ENCODE measurements at places on chromosomes 6 and 20. TPM values are rescaled to one million over a fixed set of nuclear protein-coding genes. Genes with fewer than 3 reads are reported as not detected.

GRCh38 chr6:113843500-113844073, 13.6 kb upstream of the MARCKS start:
- no peak for DNase-seq

DNA sequence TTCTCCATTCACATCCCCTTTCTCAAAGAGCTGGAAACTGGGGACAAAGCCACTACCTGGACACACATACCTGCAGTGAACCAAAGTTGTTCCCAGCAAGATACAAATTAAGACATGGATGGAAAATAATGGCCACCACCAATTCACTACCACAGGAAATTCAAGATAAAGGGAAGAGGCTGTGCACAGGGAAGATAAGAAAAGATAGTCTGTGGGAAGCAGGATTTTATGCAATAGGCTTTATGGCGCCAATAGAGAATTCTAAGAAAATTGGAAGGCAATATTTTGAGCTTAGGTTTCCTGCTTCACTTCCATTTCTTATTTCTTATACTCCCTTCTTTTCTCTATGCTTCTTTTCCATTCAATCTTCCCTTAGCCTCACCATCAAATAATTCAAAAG, 9.9 kb downstream of the GPX6 start:
- DNase-seq, result no peak

GRCh38 chr6:154337406-154338005, 19.1 kb downstream of the IPCEF1 start:
- no peak for DNase-seq

DNA sequence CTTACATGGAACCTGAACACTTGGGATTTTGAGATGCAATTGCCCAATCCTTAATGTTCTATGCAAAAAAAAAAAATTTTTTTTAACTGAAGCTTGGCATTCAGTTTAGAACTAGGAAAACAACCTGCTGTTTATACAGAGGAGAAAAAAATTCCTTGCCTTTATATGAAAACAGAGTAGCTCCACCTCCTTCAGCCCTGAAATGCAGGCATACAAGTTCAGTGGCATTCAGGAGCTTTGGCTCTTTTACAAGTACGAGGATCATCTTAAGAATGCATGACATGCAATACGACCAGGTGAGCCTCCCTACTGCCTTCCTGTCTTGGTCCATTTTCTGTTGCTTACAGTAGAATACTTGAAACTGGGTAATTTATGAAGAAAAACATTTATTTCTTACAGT, 20.4 kb downstream of the PAX1 start:
- DNase-seq, result no peak

DNA sequence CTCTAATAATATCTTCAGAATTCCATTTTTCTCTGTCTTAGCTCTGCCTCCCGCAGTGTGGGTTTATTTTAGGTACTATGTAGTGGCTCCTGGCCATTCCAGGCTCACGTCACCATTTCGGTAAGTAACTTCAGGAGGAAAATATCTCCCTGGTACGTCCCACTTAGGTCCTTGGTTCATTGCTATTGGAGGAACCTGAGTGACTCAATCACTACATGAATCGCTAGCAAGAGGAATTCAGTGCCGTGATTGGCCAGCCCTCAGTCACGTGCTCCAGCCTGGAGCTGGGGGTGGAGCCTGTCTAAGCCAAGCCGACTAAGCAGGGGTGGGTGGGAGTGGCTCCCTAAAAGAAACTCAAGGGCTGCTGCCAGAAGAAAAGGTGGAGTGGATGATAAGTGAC, 67.3 kb upstream of the E2F3 start:
- no peak for DNase-seq

DNA sequence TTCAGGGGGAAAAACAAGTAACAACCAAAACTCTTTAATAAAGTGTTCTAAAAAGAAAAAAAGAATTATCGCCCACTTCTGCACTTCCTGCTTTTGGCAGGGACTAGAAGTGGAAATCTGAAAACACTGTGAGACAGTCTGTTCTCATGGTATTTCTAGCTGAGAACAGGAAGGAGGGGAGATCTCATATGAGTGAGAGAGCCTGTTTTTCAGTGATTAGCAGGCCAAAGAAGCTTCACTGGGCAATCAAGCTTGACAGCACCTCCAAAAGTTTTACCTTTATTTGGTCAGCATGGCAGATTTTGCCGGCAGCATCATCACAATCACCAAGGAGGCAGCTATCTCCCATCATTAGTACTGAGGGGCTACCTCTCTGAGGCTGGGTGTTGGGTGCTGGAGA, 79.5 kb upstream of the ATXN1 start:
- no peak for DNase-seq

GRCh38 chr6:150212778-150213177, 69.9 kb downstream of the PPP1R14C start:
- DNase-seq, result no peak

DNA sequence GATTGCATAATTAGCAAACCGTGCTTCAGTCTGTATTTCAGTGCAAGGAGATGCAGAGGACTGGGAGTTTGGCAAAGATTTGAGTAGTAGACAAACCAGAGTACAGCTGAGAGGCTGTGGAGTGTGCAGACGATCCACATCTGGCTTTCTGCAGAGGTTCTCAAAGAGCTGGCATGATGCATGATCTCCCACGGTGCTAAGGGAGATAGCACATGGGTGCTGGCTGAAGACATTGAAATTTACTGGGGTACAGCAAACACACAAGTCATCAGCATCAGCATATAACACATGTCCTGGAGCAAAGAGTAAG, 79.0 kb upstream of the FAM184A start:
- DNase-seq, result no peak

DNA sequence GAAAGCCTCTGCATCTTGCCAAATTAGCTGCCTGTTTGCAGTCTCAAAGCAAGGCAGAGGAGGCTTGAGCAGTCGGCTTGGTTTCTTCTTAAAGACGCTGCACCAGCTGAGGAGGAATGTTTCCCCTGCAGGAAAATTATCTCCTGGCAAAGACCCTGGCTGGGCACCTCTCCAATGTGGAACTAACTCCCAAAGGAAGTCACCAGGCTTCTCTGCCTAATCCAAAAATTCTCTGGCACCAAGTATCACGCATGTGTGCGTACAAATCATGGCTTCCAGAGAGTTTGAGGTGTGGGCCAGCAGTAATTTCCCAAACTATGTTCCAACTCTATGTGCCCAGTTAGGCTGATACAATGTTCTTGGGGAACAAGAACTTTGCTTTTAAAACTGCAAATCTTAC, 176.2 kb downstream of the KIF16B start:
- peak; percentile 71 for DNase-seq

DNA sequence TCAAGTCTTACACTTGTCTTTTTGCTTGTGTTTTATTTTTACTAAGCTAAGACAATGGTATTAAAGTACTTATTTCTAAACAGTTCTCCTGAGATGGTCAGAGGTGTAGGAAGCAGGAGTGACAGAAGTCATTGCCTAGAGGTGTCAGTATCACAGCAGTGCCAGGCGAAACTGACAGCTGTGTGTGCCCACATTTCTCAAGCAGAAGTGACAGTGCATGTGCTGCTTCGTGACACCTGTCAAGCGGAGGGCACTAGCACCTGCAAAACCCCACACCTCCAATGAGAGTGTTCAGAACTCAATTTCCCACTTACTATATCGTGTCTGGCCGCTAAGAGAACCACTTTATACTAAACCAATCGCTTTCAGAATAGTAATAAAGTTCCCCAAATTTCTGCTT, 82.8 kb downstream of the SLC23A2 start:
- no peak for DNase-seq

- no peak for DNase-seq
These were observed 17.0 kb upstream of the HLA-A start for GRCh38 chr6:29925321-29925720.

DNA sequence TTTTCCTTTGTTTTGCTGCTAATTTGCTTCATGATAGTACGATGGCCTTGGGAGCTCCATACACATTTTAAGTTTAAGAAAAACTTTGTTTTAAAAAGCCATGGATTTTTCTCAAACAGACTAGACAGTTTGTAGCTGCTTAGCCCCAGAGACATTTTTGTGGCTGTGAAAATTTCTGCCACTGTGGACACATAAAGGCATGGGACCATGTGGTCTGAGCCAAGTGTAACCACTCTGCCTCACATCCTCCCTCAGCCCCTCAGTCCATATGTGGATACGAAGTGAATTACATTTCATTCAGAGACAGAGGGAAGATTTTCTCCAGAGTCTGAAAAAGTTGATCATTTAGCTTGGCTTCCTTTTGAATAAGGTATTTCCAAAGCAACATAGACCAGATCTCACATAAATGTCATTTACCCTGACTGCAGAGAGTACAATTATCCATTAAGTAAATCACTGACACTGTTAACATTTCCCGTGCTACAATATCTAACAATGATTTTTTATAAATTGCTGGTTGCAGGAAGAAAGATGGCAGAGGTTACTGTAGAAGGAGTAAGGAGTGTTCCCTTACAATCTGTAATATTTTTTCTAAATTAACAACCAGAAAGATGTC, 87.4 kb downstream of the GJA1 start:
- DNase-seq, result no peak

DNA sequence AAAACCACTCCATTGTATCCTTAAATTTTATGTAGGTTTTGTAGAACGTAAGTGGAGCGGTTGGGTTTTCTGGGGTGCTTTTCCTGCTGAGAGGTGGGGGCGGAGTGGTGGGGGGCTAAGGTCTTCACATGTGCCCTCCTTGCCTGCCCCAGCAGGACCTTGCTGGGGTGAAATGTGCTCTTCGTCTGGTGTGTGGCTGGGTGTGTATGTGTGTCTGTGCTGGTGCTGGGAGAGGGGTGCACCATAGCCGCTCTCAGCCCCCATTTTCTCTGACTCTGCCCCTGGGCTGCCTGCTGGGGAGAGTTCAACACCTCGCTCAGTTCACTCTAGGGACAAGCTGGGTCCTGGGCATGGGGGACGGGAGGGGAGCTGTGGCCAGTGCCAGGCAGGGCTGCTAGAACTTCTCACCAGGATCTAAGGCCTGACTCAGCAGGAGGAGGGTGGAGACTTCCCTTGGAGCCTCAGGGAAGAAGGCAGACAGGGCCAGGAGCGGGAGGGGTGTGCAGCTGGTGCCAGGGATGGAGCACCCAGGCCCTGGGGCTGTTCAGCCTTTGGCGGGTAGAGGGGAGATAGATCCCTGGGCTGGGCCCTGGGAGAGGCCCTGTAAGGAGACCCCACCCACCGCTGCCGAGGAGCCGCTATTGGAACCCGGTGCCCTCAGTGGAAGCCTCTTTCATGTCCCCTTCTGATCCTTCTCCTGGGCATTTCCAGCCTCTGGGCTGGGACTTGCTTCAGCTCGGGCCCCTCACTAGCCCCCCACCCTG, 4.8 kb downstream of the SOX18 start:
- DNase-seq, result no peak

GRCh38 chr20:63599396-63600050, 25.5 kb upstream of the HELZ2 start:
- no peak for DNase-seq

DNA sequence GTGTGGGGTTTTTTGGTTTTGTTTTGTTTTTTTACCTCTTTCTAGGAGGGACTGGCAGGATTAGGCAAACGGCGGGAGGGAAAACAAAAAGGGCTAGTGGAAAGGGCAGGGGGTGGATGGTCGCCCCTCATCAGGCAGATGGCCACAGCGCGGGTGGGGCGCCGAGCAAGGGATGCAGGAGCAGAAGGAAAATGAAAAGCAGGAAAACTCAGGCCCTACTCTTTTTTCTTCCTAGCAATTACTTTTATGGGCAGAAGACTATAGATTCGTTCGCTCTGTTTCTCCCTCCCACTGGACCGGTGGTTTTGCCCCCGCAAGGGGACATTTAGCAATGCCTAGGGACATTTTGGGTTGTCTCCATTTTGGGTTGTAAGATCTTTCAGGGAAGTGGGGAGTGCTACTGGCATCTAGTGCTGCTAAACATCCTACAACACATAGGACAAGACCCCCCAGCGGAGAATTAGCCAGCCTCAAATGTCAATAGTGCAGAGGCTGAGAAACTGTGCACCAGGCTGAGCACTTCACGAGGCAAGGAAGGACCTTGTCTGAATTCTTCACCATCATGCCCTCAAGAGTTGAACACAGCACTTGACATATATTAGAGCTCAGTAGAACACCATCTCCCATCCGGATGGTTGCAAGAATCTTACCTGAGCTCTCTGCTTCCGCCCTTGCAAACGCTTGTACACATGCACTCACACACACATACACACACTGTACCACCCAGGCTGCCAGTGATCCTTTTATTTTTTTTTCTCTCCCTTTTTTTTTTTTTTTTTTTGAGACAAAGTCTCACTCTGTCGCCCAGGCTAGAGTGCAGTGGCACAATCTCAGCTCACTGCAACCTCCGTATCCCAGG, 4.8 kb upstream of the ZMYND8 start:
- peak; percentile 51 for DNase-seq

DNA sequence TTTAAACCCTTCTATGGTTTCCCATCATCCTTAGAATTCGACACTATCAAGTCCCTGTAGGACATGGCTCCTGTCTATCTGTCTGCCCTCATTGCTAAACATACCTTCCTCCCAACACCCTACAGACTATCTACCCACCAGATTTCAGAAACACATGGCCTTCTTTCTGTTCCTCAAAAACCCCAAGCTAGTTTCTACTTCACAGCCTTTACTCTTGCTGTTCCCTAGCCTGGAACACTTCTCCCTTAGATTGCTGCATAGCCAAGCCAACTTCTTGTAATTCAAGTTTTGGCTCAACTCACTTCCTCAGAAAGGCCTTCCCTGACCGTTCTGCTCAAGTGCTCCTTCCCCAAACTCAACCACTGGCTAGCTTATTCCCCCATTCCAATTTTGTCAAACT, 156.2 kb downstream of the BTBD9 start:
- DNase-seq, result no peak

DNA sequence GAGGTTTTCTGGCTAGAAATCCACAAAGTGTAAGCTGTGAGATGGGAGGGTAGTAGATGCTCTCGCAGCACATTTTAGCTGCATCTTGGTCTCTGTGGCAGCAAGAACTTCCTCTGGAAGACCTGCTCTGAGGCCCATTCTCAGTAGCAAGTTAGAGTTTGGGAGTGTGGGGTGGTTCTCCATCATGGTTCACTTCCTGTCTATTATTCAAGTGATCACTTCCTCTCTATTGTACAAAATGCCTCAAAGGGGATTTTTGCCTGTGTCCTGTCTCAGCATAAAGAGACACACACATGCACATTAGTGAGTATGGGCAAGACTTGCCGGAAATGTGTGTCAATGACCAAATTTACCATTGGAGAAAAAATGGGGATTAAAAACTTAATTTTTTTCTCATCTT, 42.5 kb downstream of the LYRM2 start:
- DNase-seq, result no peak

DNA sequence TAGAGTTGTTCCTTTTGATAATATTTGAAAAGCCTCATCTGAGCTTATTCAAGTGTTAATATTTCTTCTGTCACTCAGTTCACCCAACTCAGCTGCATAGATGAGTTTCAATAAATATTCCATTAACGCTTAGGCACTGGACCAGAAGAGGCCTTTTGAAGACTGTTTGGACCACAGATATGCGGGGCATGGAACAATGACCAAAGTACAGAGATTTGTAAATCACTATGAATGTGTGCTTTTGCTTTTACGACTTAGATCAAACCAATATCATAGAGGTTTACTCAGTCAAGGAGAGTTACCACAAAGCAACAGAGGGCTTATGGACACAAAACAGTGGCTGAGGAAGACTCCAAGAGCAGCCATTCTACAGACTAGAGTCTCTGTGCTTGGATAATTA, 99.9 kb downstream of the RTN4IP1 start:
- no peak for DNase-seq

GRCh38 chr6:118896339-118897136, 2.6 kb downstream of the ASF1A start:
- DNase-seq, result no peak

GRCh38 chr20:10939331-10939941, 265.6 kb upstream of the JAG1 start:
- no peak for DNase-seq

The CRISP1 gene
- not detected for total RNA-seq

The PSORS1C2 gene
- not detected for total RNA-seq

The KCNK16 gene
- total RNA-seq, result not detected

The HEBP2 gene
- total RNA-seq, result 104 TPM

The MAFB gene
- total RNA-seq, result 12.9 TPM

Measured in left ventricle myocardium superior (tissue), 1 donor.